ENCODE measurements at places on chromosomes 1 and 21.

GRCh38 chr1:31439276-31439675 lies 26.3 kb downstream of the SERINC2 start:
- no peaks in the 10 kb centered on the region for H3K36me3 ChIP-seq
- no peaks in the 10 kb centered on the region for H3K27me3 ChIP-seq
- H3K27ac ChIP-seq = no peak overlapping the region
- DNase-seq = no peak
- H3K4me1 ChIP-seq = no peaks in the 10 kb centered on the region
- H3K4me3 ChIP-seq = no peak overlapping the region

GRCh38 chr1:99438656-99439230 lies 174.5 kb downstream of the PLPPR4 start:
- no peak overlapping the region for H3K4me3 ChIP-seq
- H3K27me3 ChIP-seq = no peaks in the 10 kb centered on the region
- no peaks in the 10 kb centered on the region for H3K4me1 ChIP-seq
- DNase-seq = no peak

DNA sequence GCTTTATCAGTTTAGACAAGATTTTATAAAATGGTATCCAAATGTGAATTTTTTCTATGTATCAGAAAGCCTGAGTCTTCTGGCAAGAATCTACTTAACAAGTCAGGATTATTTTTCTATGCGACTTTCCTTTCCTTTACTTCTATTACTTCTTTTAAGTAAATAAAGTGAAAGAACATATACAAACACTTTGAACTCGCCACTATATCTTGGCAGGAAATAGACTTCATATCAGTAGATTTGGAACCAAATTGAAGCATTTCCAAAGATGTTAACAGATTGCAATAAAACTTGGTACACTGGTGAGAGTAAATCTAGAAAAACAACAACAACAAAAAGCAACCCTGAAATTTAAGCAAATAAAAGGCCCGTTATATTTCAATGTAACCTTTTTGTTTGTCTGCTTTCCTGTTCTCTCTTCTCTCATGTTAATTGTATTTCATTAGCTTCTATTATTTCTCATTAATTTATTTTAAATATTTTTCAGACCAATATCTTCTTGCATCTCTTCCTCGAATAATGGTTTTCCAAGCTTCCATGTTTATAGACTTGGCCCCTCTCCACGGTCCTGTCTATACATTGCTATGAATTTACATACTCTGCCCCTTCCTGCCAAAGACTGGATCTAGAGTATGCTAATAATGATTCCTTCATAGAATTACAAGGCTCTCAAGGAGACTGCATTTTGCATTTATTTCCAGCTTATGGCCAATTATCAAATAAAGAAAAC lies 843.6 kb downstream of the ADGRL2 start:
- no peak for DNase-seq
- no peaks in the 10 kb centered on the region for H3K27me3 ChIP-seq
- no peak overlapping the region for H3K27ac ChIP-seq
- no peak overlapping the region for H3K4me3 ChIP-seq

GRCh38 chr1:82646336-82646735 lies 845.6 kb downstream of the ADGRL2 start:
- H3K36me3 ChIP-seq = no peaks in the 10 kb centered on the region
- no peak for DNase-seq
- H3K27ac ChIP-seq = no peak overlapping the region
- no peak overlapping the region for H3K4me3 ChIP-seq
- no peaks in the 10 kb centered on the region for H3K27me3 ChIP-seq
- H3K4me1 ChIP-seq = no peaks in the 10 kb centered on the region

DNA sequence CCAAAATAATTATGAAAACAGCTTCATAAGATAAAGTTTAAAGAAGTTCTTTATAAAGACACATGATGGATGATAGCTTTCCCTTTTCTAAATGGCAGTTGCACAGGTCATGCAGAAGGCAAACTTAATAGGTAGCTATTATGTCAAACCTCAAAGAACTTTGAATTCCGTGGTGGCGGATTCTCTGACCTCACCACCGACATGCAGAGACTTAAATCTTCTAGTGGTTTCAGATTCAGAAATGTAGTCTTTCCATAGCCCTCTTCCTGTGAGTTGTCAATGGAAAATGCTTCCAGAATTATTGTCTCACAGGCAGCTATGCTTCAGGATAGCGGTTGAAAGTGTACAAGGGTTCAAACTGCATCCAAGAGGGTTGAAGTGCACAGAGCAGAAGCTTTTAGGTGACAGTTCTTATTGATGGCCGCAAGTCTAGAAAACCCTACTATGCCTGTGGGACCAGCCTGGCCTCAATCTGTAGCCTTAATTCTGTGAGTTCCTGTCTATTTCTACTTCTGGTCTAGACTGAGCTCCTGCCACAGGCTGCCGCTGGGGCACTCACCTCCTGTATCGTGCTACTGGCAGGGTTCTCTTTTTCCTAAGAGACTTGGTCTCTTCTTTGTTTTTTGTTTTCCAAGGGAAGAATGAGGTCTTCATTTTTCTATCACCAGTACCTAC lies 117.0 kb upstream of the ERRFI1 start:
- H3K4me3 ChIP-seq = no peak overlapping the region
- no peaks in the 10 kb centered on the region for H3K4me1 ChIP-seq
- peak overlapping the region; percentile 11 for H3K27ac ChIP-seq
- DNase-seq = no peak
- no peaks in the 10 kb centered on the region for H3K27me3 ChIP-seq
- H3K36me3 ChIP-seq = no peaks in the 10 kb centered on the region

DNA sequence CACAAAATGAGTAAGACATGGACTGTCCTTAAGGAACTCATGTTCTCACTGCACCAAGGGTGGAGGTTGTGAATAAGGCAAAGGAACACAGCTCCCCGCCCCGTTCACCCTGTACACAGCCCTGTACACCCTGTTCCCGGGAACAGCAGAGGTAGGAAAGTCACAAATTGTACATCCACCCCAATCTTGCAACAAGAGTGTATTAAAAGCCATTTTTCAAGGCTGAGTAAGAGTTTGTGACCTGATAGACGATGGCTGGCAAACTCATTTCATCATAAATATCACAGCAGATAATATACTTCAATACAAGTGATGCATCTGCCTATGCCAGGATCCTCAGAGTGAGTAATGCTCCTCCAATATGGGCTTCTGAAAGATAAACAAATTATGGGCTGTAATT lies 52.5 kb upstream of the CAMK1G start:
- no peaks in the 10 kb centered on the region for H3K4me1 ChIP-seq
- no peak overlapping the region for H3K4me3 ChIP-seq
- no peak overlapping the region for H3K27ac ChIP-seq
- no peak for DNase-seq

DNA sequence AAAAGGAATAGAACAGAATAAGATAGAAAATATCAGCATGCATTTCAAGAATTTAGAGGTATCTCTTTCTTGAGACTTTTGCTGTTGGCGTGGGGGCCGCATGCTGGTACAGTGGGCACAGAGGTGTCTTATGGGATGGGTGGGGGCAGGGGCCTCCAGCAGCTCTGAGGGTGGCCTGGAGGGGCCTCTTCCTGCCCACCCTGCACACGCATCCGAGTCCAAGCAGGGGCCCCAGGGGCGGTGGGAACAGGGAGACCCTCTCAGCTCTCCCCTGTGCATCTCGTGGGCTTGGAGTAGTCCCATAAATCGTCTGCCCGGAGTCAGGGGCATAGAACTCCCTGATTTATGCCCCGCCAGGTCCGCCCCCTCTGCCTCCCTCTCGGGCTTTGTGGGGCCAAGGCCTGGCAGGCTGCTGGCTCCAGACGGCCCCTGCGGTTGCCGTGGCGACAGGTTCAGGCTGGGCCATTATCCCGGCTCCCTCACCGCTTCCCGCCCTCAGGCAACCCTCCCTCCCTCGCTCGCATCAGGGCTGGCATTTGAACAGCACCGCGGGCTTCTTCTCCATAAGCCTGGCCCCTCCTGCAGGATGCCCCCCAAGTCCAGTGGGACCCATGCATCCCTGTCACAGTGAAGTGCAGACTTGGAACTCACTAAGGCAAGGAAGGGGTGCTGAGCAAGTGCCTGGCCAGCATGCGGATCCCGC lies 133.2 kb upstream of the ZBTB40 start:
- H3K36me3 ChIP-seq = no peaks in the 10 kb centered on the region
- H3K27me3 ChIP-seq = no peaks in the 10 kb centered on the region
- H3K4me1 ChIP-seq = no peaks in the 10 kb centered on the region
- no peak overlapping the region for H3K4me3 ChIP-seq

- H3K4me3 ChIP-seq = no peak overlapping the region
- no peaks in the 10 kb centered on the region for H3K27me3 ChIP-seq
- no peak for DNase-seq
Measured at GRCh38 chr1:157249326-157249725, 111.1 kb upstream of the ETV3 start.

DNA sequence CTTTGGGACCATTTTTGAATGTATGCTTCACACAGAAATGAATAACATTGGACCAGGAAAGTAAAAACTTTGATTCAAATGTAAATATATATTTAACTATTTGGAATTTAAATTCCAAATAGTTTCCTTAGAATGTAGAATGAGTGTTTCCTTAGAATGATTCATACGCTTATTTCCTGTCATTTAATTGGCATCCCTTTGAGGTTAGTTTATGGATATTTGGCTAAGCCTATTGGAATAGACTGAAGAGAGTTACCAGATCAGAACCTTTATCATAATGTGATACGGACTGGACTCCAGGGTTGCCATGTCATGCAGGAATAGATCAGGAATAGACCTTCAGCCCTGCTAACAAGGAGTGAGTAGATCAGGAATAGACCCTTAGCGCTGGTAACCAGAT lies 133.1 kb downstream of the TNNI3K start:
- no peaks in the 10 kb centered on the region for H3K27me3 ChIP-seq
- no peak for DNase-seq
- no peaks in the 10 kb centered on the region for H3K36me3 ChIP-seq

DNA sequence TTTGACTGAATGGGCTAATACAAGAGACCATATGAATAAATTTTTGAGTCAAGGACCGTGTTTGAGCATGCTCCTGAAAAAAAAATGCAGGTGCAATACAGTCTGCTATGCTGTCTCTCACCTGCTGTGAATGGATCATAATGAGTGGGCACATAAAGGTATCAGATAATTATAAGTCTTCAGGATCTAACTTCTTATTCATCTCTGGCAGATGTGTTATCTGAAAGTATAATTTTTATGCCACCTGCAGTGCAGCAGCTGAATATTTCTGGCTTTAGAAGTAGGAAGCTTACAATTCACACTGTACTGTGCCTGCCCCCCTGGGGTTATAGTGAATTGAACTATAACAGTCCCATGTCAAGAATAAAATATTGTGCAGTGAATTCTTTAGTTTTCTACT lies 333.3 kb downstream of the MRPL39 start:
- H3K27me3 ChIP-seq = no peaks in the 10 kb centered on the region
- no peaks in the 10 kb centered on the region for H3K4me1 ChIP-seq
- H3K4me3 ChIP-seq = no peak overlapping the region
- H3K27ac ChIP-seq = no peak overlapping the region

DNA sequence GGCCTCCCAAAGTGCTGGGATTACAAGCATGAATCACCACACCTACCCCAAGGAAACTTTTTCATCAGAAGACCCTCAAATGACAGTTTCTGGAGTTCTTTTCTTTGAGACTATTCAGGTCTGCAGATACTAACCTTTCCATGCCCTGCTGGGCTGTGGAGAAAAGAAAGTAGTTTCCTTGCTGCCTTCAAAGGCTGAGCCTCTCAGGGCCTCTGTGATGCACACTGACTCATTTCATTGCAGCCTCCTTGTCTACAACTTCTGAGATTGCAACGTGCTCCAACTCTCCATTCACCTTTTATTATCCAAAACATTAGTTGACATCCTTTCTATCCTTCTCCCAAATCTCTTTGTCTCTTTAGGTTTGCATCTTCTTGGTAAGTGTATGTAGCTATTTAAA lies 8.8 kb upstream of the SAMSN1 start:
- H3K4me1 ChIP-seq = no peaks in the 10 kb centered on the region
- H3K27ac ChIP-seq = no peak overlapping the region
- no peaks in the 10 kb centered on the region for H3K27me3 ChIP-seq
- H3K36me3 ChIP-seq = no peaks in the 10 kb centered on the region
- H3K4me3 ChIP-seq = no peak overlapping the region
- DNase-seq = no peak

DNA sequence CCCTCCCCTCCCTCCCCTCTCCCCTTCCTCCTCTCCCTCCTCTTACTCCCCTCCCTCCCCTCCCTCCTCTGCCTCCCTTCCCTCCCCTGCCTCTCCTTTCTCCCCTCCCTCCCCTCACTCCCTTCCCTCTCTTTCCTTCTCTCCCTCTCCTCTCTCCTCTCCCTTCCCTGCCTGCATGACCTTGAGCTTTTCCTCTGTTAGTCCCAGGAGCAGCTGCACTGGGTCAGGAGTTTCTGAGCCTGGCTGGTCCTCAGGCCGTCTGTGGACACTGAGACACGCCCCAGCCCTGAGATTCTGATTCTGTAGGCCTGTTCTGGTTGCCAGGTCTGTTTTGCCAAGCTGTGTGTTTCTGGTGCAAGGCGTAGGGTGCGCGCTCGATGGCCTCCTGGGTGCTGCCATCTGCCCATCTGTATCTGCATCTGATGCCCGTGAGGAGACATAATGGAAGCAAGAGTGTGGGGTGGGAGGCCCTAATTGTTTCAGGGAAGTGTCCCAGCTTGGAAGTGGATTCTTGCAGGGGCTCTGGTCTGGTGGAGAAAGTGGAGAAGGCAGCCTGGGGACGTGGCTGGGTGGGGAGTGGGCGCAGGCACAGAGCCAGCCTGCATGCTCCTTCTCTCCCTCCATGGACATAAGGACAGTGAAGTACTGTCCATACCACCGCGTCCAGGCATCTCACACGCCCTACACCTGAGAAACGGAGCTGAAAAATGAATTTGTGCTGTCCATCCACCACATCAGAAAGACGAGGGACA lies 97.2 kb downstream of the WDR4 start:
- H3K27ac ChIP-seq = no peak overlapping the region
- H3K4me1 ChIP-seq = peaks cover 40% of the 10 kb centered on the region
- no peak overlapping the region for H3K4me3 ChIP-seq
- peaks cover 3% of the 10 kb centered on the region for H3K27me3 ChIP-seq
- H3K36me3 ChIP-seq = no peaks in the 10 kb centered on the region

- H3K4me3 ChIP-seq = no peak overlapping the region
- no peaks in the 10 kb centered on the region for H3K27me3 ChIP-seq
- no peak overlapping the region for H3K27ac ChIP-seq
- H3K4me1 ChIP-seq = no peaks in the 10 kb centered on the region
Measured at GRCh38 chr1:89465201-89465600, 59.4 kb upstream of the LRRC8B start.

- no peak for DNase-seq
- peaks cover 52% of the 10 kb centered on the region for H3K27me3 ChIP-seq
- H3K36me3 ChIP-seq = no peaks in the 10 kb centered on the region
- peak overlapping the region; percentile 70 for H3K27ac ChIP-seq
- H3K4me1 ChIP-seq = peaks cover 28% of the 10 kb centered on the region
- H3K4me3 ChIP-seq = peak overlapping the region; percentile 86
Measured at GRCh38 chr1:212700892-212701819, 1.5 kb upstream of the BATF3 start.

GRCh38 chr1:192628396-192629057 lies 7.4 kb upstream of the RGS13 start:
- H3K4me1 ChIP-seq = no peaks in the 10 kb centered on the region
- no peaks in the 10 kb centered on the region for H3K27me3 ChIP-seq
- H3K36me3 ChIP-seq = no peaks in the 10 kb centered on the region
- H3K4me3 ChIP-seq = no peak overlapping the region
- H3K27ac ChIP-seq = no peak overlapping the region

Measured in esophagus squamous epithelium (tissue), 5 donors.